ENCODE measurements at places on chromosomes 2 and 18.

DNA sequence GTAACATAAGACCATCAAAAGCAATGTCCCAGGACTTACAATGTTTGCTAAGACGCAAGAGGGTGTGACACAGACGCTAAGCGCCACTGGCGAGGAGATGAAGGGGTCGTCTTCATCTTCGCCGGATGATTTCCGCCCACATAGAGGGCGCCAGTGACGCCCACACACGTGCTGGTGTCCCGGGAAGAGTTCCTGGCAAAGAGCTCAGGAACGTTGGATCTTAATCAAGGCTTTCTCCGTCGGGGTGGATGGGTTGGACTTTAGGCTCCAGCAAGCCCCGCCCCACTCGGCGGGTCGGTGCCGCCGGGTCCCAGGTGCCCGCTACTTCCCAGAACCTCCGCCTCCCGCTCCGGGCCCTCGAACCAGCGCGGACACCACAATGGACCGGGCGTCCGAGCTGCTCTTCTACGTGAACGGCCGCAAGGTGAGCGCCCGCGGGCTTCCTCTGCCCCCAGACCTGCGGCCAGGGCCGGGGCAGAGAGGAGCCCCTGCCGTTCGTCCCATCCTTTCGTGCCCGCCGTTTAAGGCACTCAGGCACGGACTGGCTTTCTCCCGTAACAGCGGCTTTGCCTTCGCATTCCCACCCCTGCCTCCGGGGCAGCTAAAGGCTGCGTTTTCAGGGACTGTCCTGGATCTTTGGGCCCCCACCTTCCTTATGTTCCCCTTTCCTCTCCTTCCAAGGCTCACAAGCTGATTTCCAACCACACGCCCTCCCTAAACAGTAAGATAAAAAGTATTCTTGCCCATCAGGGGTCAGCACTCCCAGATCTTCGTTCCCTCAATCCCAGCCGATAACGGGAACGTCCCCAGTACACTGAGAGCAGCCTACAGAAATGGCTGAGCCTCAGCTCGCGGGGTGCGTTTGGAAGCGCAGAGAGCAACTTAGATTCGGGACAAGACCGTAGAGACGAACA is at the start of gene AOX1:
TSS of gene AOX1 (plus strand) at position 285 of the 914 bp plus-strand sequence. CDS start at position 380, 95 bp downstream.
- DNase-seq = no peak

GRCh38 chr2:231955758-231956472 is 5.6 kb upstream of the DIS3L2 start:
- no peak for DNase-seq

GRCh38 chr2:55761526-55761925 is 67.9 kb upstream of the PNPT1 start:
- DNase-seq = no peak

- no peak for DNase-seq
Measured at GRCh38 chr2:191869178-191869577, 22.3 kb upstream of the CAVIN2 start.

DNA sequence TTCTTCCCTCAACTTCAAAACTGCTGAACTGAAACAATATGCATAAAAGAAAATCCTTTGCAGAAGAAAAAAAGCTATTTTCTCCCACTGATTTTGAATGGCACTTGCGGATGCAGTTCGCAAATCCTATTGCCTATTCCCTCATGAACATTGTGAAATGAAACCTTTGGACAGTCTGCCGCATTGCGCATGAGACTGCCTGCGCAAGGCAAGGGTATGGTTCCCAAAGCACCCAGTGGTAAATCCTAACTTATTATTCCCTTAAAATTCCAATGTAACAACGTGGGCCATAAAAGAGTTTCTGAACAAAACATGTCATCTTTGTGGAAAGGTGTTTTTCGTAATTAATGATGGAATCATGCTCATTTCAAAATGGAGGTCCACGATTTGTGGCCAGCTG is 8.4 kb downstream of the HOXD8 start:
- DNase-seq = no peak

- DNase-seq = no peak
Measured at GRCh38 chr2:20744366-20745335, 77.7 kb downstream of the GDF7 start.
